Activated naive CD4-positive, alpha-beta T cell treated with anti-CD3 and anti-CD28 coated beads, Interleukin-2, amount 50 U/mL, for 72 hours (primary cell): ENCODE measurements at places on chromosomes 1 and 21.

- DNase-seq, result no peak
Measured at GRCh38 chr21:45051580-45052434, 22.6 kb upstream of the ADARB1 start.

DNA sequence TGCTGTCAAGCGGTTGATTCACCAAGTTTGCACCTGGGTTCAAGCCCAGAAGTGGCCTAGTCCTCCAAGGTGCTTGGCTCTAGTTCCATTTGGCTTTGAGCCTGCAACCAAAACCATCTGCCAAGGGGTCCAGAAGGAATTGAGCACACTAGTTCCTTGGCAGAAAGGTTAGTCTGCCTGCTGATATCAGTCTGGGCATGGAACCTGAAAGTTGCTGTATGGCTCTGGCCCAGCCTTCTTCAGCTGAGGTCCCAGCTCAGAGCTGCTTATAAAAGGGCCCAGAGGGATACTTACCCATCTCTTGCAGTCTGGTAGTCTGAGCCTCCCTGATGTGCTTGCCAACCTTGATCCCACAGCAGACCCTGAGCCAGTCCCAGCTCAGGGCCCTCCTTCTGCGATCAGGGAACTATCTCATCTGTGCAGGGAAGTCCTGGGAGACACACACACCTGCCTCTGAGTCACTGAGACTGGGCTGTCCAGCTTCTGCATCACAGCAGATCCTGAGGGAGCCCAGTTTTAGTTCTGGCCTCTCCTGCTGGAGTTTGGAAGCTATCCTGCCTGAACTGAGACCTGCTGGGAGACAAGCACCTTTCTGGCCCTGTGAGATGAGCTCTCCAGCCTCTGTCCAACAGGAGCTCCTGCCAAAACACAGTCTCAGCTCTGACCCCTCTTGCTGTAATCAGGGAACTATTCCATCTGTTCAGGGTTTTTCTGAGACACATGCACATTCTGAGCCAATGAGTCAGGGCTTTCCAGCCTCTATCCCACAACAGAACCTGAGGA is 75.8 kb downstream of the CTH start:
- no peak for DNase-seq

DNA sequence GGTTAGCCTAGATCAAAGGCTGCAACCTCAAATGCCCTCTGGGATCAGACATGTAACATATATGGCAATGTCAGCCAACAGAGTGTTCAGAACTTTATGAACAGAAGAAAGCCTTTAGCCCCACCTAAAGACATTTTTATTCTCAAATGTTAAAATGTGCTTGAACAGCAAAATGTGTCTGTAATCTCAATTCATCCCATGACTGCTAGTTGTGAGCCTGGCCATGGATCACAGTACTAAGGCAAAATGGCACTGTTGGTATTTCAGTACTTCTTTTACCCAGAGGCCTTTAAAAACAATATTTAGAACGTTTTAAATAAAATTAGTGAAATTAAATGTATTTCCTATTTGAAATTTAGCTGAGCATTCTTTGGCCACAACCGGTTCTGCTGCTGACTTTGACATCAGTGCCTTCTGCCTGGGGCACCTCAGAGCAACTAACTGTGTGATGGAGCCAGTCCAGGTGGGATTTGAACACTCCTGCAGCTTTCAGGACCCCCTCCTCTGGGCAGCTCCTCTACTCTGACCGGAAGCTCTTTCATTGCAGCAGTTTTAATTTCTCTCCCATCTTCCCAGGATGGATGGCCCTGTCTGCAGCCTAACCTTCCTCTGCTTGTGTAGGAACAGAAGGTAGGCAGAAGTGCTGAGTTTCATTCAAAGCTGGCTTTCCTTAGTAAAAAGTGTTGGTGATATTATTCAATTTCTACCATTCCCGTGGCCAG is 68.3 kb upstream of the NFIA start:
- DNase-seq, result no peak

DNA sequence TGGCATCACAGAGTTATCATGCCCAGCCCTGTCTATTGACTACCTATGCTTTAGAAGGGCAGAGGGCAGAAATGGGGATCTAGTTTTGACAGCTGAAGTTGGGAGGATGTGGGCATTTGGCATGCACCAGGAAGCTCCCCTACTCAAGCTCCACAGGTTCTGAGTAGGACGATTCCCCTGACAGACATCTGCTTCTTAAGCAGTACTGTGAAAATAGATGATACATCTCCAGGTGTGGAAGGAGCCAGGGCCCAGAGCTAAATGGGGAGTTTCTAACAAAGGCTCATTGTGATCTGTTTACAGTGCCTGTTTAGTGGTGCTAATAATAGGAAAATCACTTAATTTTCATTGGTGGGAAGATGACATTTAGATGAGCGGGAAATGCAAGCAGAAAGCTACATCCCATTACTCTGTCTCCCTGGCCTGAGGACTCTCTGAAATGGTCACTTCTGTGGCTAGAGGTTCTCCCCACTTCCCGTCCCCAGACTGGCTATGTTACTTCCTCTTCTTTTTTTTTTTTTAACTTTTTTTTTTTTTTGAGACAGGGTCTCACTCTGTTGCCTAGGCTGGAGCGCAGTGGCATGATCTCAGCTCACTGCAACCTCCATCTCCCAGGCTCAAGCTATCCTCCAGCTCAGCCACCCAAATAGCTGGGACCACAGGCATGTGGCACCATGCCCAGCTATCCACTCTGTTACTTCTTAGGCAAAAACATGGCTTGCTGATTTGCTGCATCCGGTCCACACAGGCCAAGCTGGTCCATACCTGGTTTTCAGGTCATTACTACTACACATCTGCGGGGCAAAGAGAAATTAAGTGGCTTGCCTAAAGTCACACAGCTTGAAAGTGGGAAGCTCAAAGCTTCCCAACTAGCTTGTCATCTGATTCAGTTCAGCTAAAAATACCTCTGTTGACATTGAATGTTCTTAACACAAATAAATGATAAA is 23.2 kb upstream of the CNIH3 start:
- DNase-seq, result no peak

- DNase-seq, result no peak
Measured at GRCh38 chr1:22821027-22821426, 110.4 kb downstream of the EPHB2 start.

DNA sequence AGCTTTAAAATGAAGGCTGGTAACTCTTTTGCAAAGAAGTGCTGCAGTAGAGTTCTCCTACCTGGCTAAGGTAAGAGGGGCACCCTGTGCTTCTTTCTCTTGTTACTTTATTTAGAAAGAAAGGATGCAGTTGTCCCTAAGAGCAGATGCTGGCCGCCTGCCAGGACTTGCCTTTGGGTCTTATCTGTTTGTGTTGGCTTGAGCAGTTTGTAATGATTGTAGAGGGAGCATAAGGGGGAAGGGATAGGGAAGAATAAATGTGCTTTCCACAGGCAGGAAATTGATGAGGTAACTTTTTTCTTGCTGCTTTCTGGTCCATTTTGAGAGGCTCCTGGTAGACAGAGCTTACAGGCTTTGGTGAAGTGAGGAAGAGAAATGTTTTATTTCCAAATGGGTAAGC is 229.6 kb downstream of the HHAT start:
- no peak for DNase-seq

DNA sequence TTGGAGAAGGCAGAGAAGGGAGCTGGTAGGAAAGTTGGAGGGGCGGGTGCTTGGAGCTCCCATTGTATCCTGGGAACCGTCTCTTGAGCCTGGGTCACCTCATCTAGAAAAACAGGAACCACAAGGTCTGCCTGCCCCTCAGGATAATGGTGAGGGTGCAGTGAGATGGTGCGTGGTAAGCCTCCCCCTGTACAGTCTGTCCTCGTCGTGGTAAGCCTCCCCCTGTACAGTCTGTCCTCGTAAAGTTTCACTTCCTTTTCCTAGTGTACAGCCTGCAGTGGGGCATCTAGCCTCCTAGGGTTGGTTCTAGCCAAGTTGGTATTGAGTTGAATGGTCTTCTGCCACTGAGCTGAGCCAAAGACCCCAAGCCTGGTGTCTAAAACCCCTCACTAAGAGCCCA is 66.5 kb upstream of the IGSF21 start:
- no peak for DNase-seq

GRCh38 chr21:38729291-38729690 is 76.4 kb upstream of the ETS2 start:
- DNase-seq, result no peak

DNA sequence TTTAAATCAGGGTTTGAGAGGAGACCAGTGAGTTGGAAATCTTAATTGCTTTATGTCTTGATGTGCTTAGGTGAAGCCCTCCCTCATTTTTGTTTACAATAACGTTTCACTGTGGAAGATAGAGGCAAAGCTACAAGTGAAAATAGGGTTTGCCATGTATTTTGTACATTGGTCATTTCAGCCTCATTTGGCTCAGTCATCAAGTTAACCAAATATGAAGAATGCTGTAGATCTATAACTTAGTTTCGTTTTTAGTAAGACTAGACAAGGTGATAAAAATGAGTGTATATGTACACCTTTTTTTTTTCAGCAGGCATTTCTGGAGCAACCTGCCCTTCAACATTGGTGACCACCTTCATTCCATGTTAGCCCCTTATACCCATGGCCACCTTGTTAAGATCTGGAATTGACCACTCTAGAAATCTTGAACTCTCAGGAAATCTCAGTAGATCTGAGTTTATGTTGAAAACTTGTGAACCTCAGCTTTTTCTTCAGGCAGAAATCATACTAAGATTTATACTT is 2.9 kb downstream of the NFYC start:
- DNase-seq, result no peak

DNA sequence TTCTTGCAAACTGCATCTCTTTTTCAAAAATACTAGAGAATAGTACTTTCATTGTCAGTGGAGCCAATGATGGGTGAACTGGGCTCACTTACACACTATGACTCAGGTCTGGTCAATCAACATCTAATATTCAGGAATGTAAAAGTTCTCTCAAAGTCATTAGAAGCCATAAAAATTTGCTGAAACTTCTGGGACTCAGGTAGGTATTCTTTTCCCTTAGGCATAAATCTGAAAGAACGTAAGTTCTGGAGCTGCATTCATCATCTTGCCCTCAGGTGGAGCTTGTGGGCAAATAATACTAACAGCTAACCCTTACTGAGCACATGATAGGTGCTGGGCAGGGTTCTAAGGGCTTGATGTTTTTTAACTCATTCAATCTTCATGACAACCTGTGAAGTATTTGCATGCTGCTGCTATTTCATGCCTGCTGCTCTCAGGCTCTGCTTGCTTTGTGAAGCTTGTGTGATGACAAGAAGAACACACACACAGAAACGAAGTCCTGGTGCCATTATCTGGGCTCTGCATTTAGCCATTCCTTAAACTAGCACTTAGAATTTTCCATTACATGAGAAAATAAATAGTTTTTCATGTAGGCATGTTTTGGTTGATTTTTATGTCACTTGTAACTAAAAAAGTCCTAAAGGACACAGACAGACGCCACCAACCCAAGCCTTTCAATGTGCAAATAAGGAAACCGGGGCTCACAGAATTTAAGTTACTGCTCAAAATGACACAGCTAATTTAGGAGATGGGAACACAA is 394.2 kb upstream of the LYPLAL1 start:
- no peak for DNase-seq

GRCh38 chr21:17139696-17140095 is 373.1 kb upstream of the CXADR start:
- no peak for DNase-seq

DNA sequence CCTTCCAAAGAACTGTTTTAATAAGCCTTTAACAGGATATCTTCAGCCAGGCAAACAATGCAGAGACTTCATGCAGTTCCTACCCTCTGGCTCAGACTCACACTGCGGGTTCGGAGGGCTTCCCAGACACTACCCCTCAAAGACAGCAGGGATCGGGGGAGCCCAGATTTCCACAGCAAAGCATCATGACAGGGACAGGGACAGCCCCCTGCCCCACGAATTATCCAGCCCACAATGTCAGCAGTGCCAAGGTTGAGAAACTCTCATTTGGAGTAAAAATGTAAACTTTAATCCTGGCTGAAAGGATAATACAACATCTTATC is 20.1 kb downstream of the NPHP4 start:
- DNase-seq, result no peak

GRCh38 chr1:24119859-24120756 is 8.2 kb upstream of the MYOM3 start:
- DNase-seq, result no peak

GRCh38 chr1:115753361-115753760 is 15.2 kb downstream of the CASQ2 start:
- no peak for DNase-seq

DNA sequence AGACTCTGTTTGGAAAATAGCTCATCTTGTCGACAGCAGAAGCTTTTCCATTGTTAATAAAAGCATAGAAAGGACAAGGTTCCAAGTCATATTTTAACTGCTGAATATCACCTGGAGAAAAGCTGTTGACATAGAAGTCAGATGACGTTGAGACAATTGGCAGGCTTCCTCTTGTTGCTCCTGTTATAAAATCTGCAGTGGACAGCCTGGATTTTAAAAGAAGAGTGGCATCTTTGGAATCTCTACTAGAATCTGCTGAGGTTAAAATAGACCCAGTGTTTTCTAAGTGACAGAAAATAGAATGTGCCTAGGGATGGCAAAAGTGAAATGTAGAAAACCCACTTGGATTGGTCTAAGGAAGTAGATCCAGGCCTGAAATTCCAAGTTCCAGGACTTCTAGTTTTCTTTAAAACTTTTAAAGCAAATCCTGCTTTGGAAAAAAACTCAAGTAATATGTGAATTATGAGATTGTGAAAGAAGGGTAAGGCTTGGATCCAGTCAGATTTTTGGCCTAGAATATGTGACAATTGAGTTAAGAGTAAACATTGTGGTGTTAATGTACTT is 53.6 kb upstream of the NEXN start:
- DNase-seq, result no peak

DNA sequence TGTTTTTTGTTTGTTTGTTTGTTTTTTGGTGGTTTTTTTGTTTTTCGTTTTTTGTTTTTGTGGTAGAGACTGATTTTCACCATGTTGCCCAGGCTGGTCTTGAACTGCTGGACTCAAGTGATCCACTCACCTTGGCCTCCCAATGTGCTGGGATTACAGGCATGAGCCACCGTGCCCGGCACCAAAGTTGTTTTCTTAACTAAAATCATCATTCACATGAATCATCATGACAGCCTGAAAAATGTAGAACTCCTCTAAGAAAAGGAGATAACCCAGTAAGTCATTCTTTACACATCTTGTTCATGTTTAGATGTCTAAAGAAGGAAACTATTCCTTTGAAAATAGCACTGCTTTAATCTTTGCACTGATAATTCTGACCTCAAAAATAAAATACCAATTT is 37.5 kb downstream of the DISP1 start:
- DNase-seq, result no peak
